ENCODE measurements at places on chromosomes 5 and 9. TPM values are rescaled to one million over a fixed set of nuclear protein-coding genes. Genes with fewer than 3 reads are reported as not detected.

DNA sequence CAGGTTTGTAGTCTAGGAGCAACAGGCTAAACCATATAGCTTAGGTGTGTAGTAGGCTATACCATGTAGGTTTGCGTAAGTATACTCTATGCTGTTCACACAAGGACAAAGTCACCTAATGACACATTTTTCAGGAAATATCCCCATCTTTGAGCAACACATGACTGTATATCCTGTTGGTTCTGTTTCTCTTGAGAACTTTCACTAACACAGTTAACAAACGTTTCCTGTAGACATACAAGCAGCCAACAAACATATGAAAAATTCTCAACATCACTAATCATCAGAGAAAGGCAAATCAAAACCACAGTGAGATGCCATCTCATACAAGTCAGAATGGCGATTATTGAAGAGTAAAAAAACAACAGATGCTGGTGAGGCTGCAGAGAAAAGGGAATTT, 68.2 kb downstream of the NR2F1-AS1 start:
- DNase-seq = peak; percentile 73

DNA sequence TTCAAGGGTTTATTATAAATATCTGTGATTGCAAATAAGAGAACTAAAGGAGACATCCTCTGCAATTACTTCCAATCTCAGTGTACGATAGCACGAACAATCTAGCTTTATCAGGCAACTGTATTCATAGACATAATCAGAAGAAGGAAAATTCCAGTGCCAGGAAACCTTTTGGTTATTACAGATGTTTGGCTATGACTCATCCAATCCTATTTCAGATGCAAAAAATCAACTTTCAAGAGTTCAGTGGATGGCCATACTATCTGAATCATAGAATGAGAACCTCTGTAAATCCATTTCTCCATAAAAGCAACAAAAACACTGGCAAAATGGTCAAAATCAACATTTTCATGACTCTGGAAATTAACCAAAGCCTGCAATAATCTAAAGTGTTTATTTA, 37.9 kb downstream of the GAS1 start:
- DNase-seq = peak; percentile 13

DNA sequence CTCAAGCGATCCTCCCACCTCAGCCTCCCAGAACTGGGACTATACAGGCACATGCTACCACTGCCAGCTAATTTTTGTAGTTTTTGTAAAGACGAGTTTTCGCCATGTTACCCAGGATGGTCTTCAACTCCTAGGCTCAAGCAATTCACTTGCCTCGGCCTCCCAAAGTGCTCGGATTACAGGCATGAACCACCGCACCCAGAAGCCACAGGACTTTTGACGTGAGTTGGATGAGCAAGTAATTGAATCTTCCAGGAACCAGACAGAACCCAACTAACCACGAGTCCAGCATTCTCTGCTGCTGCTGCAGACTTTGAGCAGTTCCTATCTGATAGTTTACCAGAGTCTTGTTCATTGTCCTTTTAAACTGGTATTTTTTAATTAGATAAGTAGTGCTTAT, 9.6 kb upstream of the ATP6V0E1 start:
- no peak for DNase-seq

IL5 gene
- total RNA-seq = not detected

DNA sequence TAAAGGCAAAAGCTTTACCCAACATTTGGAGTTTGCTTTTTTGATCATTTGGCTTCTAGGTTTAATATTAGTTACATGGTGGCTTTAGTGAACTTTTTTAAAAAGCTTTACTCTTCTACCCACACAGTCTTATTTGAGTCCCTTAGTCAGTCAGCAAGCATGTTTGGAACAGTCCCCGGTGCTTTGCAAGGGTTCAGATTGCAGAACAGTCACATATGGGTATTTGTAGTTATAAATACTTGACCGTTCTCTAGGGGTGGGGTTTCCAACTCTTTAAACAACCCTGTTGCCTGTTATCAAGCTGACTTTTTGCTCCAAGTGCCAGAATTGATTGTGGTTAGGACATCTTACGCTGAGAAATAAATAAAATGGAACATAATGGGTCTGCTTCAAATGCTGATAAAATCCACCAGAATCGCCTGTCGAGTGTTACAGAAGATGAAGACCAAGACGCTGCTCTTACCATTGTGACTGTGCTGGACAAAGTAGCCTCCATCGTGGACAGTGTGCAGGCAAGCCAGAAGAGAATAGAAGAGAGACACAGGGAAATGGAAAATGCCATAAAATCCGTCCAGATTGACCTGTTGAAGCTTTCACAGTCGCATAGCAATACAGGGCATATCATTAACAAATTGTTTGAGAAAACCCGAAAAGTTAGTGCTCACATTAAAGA, at the start of gene CAVIN4:
TSS of gene CAVIN4 (plus strand) at position 304 of the 673 bp plus-strand sequence. CDS start at position 369, 65 bp downstream.
- DNase-seq = no peak

TERT gene
- total RNA-seq = not detected

SLC4A9 gene
- not detected for total RNA-seq

CNOT6 gene
- total RNA-seq = 7.3 TPM

GRCh38 chr5:180647941-180648500, 1.4 kb downstream of the FLT4 start:
- DNase-seq = no peak

- peak; percentile 39 for DNase-seq
Measured at GRCh38 chr9:82882138-82882537, 180.8 kb downstream of the RASEF start.

CAVIN4 gene
- total RNA-seq = 0.48 TPM

PTGR1 gene
- total RNA-seq = 86.5 TPM

GRCh38 chr9:109482391-109482916, 15.7 kb downstream of the PTPN3 start:
- DNase-seq = no peak

GRCh38 chr5:121967187-121967586, 5.4 kb downstream of the SRFBP1 start:
- peak; percentile 16 for DNase-seq

DNA sequence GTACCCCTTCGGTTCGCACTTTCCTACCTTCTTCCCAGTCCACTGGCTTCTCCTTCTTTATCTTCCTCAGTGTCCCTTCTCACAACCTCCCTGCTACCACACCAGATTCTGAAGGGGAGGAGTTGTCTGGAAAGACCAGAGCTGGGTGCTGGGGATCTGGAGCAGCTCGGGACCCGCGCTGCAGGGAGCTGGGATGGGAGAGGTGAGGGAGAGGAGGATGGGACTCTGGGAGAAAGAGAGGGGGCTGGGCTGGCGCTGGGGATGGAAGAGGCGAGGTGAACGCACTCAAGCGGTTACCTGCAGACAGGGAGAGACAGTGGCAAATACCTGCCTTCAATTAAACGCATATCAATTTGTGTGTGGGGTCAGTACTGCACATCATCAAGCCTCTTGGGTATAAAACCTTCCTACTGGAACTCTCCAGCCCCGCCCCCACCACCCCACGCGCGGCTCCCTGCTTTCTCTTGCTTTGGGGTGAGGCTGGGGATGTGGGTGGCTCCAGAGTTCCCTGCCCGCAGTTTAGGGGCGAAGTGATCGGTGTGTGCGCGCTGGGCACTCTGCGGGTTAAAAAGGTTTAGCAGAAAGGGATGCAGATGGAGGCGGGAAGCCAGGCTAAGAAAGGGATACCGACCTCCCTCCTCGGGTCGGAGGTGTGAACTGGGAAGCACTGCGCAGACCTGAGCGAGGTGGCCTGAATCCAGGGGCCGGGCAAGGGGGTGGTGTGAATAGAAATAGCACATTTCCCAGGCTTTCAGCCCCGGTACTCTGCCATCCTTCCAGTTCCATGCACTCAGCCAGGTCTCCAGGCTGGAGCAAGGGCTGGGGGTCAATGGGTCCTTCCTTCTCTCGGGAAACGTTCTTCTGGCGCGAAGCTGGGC, 977 bp upstream of the PAM start:
- no peak for DNase-seq

GRCh38 chr5:4204276-4205141, 608.9 kb downstream of the IRX1 start:
- no peak for DNase-seq

GRCh38 chr5:174717826-174718455, 6.4 kb upstream of the MSX2 start:
- no peak for DNase-seq

DNA sequence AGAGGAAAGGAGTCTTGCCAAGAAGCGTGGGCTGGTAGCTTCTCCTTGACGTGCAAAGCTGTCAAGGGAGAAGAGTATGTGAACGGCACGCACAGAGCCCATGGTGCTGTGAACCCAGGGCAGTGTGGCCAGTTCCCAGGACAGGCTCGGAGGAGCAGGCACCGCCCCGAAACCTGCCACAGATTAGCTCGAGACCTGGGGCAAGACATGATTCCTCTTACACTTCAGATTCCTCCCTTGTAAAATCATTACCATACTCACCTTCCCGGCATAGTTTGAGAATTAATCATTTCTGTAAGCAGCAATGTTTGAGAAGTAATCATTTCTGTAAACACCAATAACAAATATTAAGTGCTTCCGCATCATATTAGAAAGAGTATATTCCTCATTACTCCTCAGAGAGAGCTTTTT, 19.9 kb downstream of the GOLM1 start:
- no peak for DNase-seq

ZNG1E gene
- total RNA-seq = 35.8 TPM

GRCh38 chr5:96408841-96409538, 24.1 kb downstream of the PCSK1 start:
- DNase-seq = peak; percentile 21

DNA sequence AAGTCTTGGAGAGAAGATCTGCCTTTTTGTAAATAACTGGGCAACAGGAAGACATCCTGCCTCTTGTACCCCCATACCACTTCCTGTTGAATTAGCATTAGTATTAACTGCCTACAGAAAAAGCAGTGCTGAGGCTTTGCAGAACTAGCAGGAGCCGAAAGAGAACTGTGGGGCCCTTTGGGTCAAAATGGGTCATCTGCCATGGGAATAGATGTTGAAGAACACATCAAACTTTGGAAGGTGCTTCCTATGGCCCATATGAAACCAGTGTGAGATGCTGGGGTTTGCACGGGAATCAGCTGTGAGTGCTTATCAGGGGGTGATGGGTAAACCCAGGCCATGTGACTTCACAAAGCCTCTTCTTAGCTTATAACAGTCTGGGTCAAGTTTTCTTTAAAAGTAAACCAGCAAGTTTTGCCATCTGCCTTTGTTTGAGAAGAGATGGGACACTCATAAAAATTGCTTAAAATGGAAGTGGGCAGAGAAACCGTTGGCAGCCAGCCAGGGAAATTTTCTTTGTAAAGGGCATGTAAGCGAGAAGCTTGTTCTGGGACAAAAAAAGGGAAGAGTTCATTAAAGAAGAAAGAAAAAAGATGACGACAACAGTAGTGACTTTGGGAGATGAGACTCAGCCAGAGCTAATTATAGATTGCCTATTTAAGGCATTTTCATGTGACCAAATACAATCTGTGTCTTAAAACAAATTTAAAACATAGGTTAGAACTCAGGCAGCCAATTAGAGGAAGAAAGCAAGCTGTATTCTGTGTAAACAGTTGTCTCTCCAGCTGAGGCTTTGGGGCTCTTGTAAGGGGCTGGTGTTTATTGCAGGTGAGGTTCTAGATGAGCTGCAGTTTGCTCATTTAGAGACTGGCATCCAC, 4.4 kb downstream of the SLC25A25 start:
- DNase-seq = peak; percentile 84

DNA sequence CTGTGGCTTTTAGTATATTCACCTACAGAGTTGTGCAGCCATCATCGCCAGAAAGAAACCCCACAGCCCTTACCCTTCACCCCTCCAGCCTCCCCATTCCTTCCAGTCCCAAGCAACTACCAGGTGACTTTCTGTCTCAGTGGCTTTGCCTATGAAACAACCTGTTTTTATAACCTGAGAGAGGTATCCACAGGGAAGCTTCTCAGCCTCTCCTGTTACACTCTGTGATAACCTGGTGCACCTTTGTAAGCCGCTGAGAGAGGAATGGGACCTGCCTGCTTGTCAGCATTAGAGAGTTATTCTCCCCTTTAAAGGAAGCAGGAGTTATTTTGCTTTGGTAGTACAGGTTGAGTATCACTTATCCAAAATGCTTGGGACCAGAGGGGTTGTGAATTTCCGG, 93.6 kb downstream of the TRIO start:
- no peak for DNase-seq

GRCh38 chr9:84254972-84255371, 85.6 kb downstream of the SLC28A3 start:
- DNase-seq = no peak

DNA sequence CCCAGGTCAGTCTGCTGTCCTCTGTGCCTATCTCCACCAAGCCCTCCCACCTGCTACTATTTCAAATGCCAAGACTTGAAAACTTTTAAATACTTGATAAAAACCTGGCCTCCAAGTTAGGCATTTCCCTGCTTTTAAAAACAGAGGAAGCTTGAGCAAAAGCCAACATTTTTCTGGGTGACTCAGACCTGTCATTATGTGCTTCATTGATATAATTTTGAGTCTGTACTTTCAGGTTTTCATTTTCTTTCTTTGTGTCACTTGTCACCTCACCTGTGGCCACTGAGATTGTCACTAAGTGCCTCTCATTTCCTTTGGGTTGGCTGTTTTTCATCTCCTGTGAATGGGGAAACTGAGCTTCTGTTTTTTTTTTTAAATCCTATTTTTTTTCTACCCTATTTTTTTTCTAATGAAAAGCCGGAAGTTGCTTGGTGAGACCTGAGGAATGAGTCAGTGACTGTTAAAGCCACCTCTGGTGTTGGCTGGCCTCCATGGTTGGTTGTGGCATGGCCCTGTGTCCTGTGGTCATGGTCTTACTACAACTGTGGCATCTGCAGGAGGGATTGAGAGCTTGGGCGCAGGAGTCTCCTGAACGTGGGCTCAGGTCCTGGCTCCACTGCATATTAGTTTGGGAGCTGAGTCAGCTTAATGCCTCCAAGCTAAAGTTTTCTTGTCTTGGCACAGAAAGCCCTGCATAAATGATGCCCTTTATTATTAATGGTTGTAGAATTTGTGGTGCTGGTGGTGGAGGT, 56.7 kb downstream of the ARHGAP26 start:
- peak; percentile 91 for DNase-seq

DNA sequence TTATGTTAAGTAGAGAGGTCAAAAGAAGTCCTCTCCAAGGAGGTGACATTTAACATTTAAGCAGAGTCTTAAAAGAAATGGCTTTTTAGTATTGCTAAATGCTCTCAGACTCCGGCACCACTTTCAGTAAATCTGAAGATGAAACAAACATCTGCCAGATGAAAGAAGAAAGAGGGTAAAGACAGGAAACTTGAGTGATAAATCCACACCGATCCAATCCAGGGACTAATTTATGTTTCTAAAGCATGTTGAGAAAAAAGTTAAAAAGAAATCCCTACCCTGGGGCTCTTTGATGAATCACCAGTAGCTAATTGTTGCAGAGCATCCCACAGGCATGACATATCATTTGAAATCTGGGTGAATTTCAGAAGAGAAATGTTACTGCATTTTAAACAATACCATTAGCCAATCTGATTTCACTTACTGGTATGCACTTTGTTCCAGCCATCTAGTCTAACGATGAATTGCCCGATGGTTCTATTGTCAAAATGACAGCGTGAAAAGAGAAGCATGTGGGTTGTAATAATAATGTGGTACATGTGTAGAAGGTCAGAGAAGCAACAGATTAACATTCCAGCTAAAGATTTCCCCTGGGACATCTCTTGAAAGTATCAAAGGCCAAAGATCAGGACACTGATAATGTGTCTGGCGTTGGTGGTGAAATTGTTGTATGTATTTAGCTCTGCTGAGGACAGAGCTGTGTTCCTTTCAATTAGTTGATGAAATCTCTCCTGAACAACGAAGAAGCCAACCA, 485.7 kb downstream of the CSNK1G3 start:
- peak; percentile 96 for DNase-seq
